ENCODE measurements at places on chromosomes 13 and 19. TPM values are rescaled to one million over a fixed set of nuclear protein-coding genes. Genes with fewer than 3 reads are reported as not detected.

Gene METTL21C
- not detected for total RNA-seq

DNA sequence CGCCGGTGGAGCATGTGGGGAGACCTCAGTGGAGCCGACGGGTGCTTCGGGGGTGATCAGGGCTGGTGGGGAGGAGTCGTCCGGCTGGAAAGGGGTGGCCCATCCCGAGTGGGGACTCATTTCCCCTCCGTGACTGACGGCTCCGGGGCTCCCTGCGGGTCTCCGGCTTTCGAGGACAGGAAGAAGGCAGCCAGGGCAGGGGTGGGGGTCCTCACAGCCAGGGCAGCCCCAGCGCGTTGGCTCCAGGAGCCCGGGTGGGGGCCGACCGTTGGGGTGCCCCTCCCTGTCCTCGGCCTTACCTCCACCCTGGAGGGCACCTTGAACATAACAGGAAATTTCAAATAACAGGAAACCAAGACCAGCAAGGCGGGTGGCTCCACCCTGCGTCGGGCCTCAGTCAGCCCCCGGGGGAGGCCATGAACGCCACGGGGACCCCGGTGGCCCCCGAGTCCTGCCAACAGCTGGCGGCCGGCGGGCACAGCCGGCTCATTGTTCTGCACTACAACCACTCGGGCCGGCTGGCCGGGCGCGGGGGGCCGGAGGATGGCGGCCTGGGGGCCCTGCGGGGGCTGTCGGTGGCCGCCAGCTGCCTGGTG lies at the start of gene S1PR4:
Gene S1PR4 (plus strand): TSS at position 393 of the 596 bp plus-strand sequence. CDS start 24 bp downstream, at position 417.
- H3K4me3 ChIP-seq, result no peak within 1 kb of the TSS
- no peak within 1 kb of the TSS for H3K27ac ChIP-seq
- no peaks in the 10 kb centered on the region for H3K27me3 ChIP-seq
- H3K36me3 ChIP-seq, result no peaks in the 10 kb centered on the region

DNA sequence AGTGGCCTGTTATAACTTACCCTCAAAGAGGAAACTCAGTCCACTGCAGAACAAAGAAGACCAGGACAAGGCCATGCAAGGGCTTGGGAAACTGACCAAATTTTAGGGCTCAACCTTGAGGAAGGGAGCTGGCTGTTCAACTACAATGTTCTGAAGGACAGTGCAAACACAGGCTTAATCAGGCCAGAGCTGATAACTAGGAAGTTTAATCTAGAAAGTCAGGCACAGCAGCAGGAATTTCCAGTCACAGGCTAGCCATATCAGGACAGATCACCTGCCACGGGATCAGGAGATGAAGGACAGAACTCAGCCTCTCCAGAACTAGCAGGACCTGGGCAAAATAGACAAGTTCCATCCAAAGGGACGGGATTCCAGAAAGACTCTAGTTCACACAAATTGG lies 89.4 kb downstream of the ENOX1 start:
- no peak for DNase-seq
- H3K4me1 ChIP-seq, result peaks cover 4% of the 10 kb centered on the region
- no peak overlapping the region for H3K4me3 ChIP-seq

Gene SCAMP4
- total RNA-seq, result 102 TPM

GRCh38 chr19:43310221-43310620 lies 40.9 kb upstream of the PSG9 start:
- no peak overlapping the region for H3K4me3 ChIP-seq
- no peaks in the 10 kb centered on the region for H3K27me3 ChIP-seq
- no peak for DNase-seq
- peaks cover 1% of the 10 kb centered on the region for H3K36me3 ChIP-seq
- H3K4me1 ChIP-seq, result no peaks in the 10 kb centered on the region
- no peak overlapping the region for H3K27ac ChIP-seq

DNA sequence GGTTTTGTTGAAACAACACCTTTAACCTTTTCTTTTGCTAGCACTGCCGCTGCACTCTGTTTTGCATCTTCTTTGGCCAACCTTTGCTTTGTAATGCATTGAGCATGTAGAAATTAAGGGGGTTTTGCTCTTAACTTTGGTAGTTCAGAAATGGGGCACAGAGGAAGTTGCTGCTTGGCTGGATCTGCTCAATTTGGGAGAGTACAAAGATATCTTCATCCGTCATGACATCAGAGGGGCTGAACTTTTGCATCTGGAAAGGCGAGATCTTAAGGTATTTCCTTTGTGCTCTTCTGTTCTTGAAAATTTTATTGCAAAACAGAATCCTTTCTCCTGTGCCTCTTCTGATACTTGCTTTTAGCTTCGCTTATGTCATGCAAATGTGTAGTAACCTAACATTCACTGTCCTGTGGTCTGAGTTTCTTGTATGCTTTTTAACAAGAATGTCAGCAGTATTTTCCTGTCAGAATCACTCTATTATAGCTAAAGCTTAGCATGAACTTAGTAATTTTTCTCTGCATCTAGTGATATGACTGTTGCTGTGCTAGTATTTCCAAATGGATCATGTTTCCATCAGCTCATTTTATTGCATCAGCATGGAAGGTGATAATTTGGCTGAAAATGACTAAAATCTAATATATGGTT lies 50.7 kb upstream of the AKAP11 start:
- no peaks in the 10 kb centered on the region for H3K27me3 ChIP-seq
- no peak overlapping the region for H3K27ac ChIP-seq
- peaks cover 7% of the 10 kb centered on the region for H3K36me3 ChIP-seq

DNA sequence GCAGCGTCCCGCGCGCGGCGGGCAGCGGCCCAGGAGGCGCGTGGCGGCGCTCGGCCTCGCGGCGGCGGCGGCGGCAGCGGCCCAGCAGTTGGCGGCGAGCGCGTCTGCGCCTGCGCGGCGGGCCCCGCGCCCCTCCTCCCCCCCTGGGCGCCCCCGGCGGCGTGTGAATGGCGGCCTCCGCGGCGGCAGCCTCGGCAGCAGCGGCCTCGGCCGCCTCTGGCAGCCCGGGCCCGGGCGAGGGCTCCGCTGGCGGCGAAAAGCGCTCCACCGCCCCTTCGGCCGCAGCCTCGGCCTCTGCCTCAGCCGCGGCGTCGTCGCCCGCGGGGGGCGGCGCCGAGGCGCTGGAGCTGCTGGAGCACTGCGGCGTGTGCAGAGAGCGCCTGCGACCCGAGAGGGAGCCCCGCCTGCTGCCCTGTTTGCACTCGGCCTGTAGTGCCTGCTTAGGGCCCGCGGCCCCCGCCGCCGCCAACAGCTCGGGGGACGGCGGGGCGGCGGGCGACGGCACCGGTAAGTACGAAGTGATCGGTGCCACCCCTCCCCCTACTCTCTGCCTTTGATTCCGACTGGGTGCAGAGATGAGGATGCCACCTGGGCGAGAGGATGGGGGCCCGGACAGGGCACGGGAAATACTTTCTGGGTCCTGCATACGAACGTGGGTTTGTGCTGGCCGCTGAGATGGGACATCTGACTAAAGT lies 874 bp downstream of the TRIM28 start:
- peak; percentile 61 for DNase-seq
- peak overlapping the region; percentile 96 for H3K4me3 ChIP-seq
- H3K27ac ChIP-seq, result peak overlapping the region; percentile 100
- H3K36me3 ChIP-seq, result peaks cover 16% of the 10 kb centered on the region
- peaks cover 21% of the 10 kb centered on the region for H3K4me1 ChIP-seq
- H3K27me3 ChIP-seq, result peaks cover 8% of the 10 kb centered on the region

DNA sequence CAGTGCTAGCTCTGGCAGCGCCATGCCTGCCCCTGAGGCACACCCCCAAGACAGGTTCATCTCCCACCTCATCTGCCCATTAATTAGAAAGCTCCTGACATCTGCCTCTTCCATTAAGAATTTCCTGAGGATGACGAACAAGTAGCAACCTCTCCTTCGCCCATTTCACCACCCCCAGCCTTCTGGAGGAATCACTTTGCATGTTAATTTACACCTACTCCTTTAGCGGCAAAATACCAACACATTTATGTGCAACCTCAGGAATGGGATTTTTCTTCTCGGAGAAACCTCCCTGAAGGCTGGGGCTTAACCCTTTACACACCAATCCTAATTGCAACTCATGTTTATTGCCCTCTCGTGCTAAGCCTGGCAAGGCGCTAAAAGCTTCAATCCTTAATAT lies 13.8 kb downstream of the SLC7A1 start:
- peaks cover 19% of the 10 kb centered on the region for H3K4me1 ChIP-seq
- no peak overlapping the region for H3K4me3 ChIP-seq
- peaks cover 23% of the 10 kb centered on the region for H3K27me3 ChIP-seq
- no peak overlapping the region for H3K27ac ChIP-seq

DNA sequence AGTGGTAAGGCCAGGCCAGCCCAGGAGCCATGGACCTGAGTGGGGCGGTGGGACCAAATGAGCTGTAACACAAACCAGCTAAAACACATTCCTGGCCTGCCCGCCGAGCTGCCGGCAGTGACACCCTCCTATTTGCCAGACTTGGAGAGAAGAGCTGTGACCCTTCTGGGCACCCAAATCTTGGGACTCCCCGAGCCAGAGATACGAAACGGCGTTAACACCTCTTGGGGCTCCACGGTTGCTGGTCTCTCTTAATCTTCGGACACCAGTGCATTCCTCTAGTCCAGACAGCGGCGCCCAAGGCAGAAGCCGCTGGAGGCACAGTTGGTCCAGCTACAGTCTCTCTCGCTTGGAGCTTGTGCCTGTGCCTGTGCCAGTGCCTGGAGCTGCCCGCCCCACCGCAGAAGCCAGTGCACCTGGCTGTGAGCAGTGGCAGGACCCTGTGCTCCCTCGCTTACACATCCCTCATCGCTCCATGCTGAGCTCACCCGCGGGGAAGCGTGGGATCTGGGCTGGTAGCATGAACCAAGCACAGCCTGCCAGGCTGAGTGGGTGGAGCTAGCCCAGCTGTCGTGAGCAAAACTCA lies 147.2 kb upstream of the KLHL1 start:
- peaks cover 2% of the 10 kb centered on the region for H3K4me1 ChIP-seq
- no peaks in the 10 kb centered on the region for H3K27me3 ChIP-seq
- no peak overlapping the region for H3K27ac ChIP-seq
- no peak overlapping the region for H3K4me3 ChIP-seq

Gene CATSPERD
- total RNA-seq, result not detected

DNA sequence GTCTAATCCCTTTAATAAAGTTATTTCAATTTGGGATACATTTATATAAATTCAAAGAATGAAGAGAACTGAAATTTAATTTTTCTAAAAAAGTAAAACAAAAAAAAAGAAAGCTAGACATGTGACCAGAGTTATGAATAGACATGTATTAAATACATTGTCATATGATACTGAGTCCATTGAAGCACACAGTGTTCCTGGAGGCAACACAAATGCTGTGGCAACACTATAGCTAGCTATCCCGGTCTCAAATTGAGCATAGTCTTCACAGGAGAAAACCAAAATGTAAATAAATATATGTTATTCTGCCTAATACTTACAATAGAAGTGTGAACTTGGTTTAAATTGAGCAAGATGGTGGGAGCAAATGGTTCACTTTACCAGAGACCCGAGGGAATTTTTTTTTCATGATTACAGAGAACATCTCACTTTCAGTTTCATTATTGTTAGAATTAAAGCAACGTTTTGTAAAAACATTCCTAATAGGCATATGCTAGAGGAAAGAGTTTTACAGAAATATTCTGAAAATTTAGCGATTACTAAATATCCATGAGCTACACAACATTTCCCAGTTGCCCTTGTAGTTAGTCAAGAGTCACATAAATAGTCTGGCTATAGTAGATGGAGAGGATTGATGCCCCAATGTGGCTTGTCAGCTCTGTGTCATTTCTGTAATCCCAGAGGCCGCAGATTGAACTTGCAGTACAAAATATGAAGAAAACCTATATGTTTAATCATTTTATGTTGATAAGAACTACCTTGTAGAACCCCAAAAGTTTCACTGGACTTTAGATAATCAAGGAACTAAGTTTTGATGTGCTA lies 775.7 kb upstream of the SPRY2 start:
- no peaks in the 10 kb centered on the region for H3K27me3 ChIP-seq
- no peaks in the 10 kb centered on the region for H3K4me1 ChIP-seq
- H3K27ac ChIP-seq, result no peak overlapping the region
- no peaks in the 10 kb centered on the region for H3K36me3 ChIP-seq
- no peak overlapping the region for H3K4me3 ChIP-seq

Data from progenitor cell of endocrine pancreas (in vitro differentiated cells).